ENCODE measurements at places on chromosomes 4 and X.

DNA sequence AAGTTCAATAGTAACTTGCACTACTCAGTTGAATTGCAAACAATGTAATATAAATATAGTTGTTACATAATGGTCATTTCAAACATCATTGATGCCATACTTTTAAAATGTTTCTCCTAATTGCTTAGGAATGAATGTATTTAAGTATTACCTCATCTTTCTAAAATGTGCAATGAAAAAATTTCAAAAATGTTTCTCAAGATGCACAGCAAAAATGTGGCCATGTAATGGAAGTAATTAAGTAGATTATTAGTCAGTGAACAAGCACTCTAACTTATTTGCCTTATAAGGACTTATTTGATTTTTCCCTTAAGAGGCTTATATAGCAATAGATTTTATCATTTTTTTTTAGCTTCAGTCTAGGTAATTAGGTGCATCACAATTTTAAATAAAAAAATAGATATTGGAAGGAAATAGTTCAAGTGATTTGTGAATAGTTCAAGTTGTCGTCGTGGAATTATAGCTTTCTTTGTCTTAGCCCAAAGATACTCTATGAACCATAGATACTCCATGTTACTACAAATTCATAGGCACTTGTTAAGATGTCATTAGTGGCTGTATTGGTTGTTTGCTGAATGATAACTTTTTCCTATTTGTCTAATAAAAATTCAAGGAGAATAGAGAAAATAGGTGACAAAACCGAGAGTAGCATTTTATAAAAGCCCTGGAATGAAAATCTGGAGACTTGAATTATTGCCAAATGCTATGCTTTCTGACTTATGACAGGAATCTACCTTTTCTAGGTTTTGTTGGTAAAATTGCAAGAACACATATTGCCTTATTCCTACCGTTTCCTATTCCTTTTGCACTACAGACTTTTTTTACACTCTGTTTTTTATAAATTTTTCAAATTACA, 118.5 kb downstream of the TLL1 start:
- peaks cover 5% of the 10 kb centered on the region for H3K4me1 ChIP-seq
- no peaks in the 10 kb centered on the region for H3K27me3 ChIP-seq
- no peak overlapping the region for H3K4me3 ChIP-seq
- no peak for DNase-seq
- H3K36me3 ChIP-seq: no peaks in the 10 kb centered on the region

- H3K4me1 ChIP-seq: peaks cover 5% of the 10 kb centered on the region
- no peak overlapping the region for H3K27ac ChIP-seq
- H3K27me3 ChIP-seq: peaks cover 53% of the 10 kb centered on the region
- DNase-seq: peak; percentile 82
- peak overlapping the region; percentile 30 for H3K4me3 ChIP-seq
Measured at GRCh38 chr4:173505924-173506518, 24.0 kb downstream of the HAND2 start.

DNA sequence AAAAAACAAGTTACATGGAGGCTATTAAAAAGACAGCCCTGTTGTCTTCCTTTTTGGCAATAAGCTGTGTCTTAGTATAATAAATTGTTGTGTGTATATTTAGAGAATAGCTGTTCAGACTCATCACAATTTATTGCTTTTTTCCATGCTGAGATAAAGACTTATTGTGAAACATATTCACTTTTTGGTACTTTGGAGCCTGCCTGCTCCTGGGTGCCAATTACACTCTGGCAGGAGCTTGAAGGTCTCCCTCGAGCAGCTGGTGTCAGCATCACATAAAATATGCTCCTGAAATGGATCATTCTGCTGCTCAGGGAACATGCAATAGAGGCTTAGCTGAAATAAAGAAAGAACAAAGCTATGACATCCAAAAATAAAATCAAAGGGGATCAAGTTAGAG, 211.6 kb upstream of the DKK2 start:
- no peak overlapping the region for H3K27ac ChIP-seq
- no peaks in the 10 kb centered on the region for H3K36me3 ChIP-seq
- no peak for DNase-seq

DNA sequence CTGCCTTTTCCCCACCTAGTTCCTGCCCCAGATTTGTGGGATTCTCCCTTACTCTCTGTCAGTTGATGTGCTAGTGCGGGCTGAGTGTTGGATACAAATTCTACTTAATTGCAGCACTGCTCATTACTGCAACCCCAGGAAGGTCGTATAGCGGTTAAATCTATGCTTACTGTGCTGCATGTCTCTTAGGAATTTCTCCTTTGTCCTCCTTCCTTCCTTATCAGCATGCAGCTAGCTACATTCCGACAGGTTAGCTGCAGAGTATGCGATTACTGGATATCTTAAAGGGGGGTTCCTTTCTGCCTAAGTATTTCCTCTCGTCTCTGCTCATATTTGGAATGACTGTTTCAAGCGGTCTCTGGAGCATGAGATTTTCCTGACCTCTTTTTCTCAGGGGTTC, 662.8 kb downstream of the TLL1 start:
- H3K27ac ChIP-seq: no peak overlapping the region
- DNase-seq: no peak
- H3K27me3 ChIP-seq: no peaks in the 10 kb centered on the region
- no peaks in the 10 kb centered on the region for H3K36me3 ChIP-seq

DNA sequence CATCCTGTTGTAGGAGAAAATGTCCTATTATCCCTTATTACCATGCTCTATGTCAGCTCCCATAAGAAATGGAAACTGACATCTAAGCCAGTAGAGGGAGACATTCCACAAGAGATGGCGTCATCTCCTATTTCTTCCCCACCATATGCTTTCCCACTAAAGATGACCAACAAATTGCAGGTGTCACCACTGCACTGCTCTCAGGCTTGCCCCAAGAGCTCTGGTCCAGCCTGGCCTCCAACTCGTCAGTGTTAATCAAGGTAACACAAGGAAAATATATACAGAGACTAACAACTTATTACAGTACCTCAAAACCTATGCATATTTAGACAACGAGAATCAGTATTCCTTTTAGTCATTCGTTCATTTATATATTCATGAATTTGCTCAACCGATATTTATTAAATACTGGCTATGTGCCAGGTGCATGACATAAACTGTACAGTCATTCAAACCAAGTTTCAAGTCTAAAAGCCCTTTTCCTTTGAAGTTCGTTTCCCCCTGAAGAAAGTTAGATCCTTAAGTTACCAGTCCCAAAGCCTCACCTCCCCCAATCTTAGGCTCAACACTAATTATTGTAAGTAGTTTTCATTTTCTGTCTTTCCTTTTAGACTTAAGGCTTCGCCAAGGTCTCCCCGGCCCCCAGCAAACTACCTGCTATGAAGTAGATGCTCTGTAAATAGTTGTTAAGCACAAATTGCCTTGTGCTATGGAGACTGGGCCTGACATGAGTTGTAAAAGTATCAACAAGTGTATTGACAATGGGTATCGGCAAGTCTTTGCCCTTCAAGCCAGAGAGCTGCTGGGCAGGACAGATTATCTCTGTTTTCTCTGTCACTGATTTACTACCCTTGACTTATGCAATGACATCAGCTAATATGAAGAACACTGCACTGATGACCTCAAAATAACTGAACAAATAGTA, 3.1 kb upstream of the FGB start:
- no peaks in the 10 kb centered on the region for H3K36me3 ChIP-seq
- H3K4me1 ChIP-seq: no peaks in the 10 kb centered on the region
- no peak for DNase-seq
- no peak overlapping the region for H3K27ac ChIP-seq

GRCh38 chr4:62622089-62622488, 1422.0 kb downstream of the ADGRL3 start:
- H3K4me1 ChIP-seq: no peaks in the 10 kb centered on the region
- H3K4me3 ChIP-seq: no peak overlapping the region
- no peaks in the 10 kb centered on the region for H3K27me3 ChIP-seq
- no peak for DNase-seq
- no peaks in the 10 kb centered on the region for H3K36me3 ChIP-seq
- no peak overlapping the region for H3K27ac ChIP-seq

DNA sequence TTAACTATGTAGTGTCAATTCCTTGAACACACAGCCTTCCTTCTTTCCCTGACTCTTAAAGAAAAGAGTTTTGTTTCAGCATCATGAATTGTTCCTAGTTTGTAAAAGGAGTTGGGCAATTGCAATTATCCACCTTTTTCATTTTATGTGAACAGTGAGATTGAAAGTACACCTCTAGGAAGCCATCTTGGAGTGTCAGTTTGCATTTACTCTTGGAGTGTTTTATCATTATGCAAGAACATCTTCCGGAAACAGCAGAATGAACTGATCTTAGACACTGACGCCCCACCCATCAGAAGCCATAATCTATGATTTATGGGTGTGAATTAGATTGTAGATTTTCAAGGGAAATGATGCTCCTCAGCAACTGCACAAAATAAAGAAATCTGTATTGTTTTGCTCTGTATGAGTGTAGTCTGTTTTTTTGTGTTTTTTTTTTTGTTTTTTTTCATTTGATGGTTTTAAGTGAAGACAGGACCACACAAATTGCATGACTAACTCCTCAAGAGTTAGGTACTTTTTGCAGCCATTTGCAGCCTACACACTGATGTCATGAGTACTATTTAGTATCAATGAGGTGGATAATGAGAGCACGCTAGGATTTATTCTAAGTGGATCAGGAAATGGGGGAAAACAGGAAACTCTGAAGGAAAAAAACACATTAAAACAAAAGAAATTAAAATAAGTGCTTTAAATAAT, 19.5 kb upstream of the FGF2 start:
- H3K36me3 ChIP-seq: peaks cover 4% of the 10 kb centered on the region
- no peak overlapping the region for H3K27ac ChIP-seq
- peaks cover 3% of the 10 kb centered on the region for H3K4me1 ChIP-seq
- H3K27me3 ChIP-seq: no peaks in the 10 kb centered on the region
- no peak for DNase-seq

- H3K4me1 ChIP-seq: no peaks in the 10 kb centered on the region
- no peak overlapping the region for H3K27ac ChIP-seq
- no peaks in the 10 kb centered on the region for H3K36me3 ChIP-seq
- H3K4me3 ChIP-seq: no peak overlapping the region
- DNase-seq: no peak
Measured at GRCh38 chr4:164081801-164082200, 587.3 kb downstream of the TMA16 start.

DNA sequence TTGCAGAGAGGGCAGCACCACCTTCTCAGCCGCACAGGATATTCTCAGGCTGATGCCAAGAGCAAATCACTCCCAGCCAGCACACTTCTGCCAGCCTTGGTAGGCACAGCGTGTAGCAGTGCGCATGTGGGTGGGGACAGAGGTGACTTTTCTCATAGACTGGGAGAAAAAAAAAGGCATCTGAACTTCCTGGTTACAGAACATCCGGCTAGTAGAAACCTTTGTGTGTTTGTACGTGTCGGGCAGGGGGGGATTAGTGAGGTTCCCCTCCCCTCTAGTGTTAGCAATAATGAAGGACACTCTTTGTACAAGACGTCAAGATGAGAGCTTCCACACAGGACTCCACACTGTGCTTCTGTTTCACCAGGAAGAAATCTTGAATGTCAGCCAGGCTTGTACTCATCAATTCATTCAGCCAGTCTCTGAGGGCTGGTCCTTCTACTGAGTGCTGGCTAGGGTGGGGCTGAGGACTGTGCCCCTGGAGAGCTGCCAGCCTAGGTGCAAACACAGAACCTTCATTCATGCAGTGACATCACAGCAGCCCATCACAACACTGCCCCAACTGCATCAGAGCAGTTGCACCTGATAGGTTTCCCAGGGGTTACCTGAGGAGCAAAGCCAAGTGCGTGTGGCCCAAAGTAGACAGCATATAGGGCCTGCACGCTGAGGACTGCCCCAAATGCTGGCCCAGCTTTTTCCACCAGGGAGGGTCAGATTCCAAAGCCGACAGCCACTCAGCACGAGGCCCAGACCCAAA, 34.7 kb downstream of the SLC25A5 start:
- no peaks in the 10 kb centered on the region for H3K4me1 ChIP-seq
- H3K4me3 ChIP-seq: no peak overlapping the region
- DNase-seq: no peak
- H3K36me3 ChIP-seq: no peaks in the 10 kb centered on the region
- H3K27me3 ChIP-seq: no peaks in the 10 kb centered on the region
- no peak overlapping the region for H3K27ac ChIP-seq

- no peak overlapping the region for H3K27ac ChIP-seq
- DNase-seq: no peak
- peaks cover 4% of the 10 kb centered on the region for H3K27me3 ChIP-seq
- H3K36me3 ChIP-seq: no peaks in the 10 kb centered on the region
Measured at GRCh38 chrX:45022150-45022549, 149.2 kb downstream of the KDM6A start.

GRCh38 chrX:138874271-138874935, 162.9 kb upstream of the FGF13 start:
- H3K27ac ChIP-seq: no peak overlapping the region
- H3K27me3 ChIP-seq: peaks cover 1% of the 10 kb centered on the region
- no peak overlapping the region for H3K4me3 ChIP-seq

DNA sequence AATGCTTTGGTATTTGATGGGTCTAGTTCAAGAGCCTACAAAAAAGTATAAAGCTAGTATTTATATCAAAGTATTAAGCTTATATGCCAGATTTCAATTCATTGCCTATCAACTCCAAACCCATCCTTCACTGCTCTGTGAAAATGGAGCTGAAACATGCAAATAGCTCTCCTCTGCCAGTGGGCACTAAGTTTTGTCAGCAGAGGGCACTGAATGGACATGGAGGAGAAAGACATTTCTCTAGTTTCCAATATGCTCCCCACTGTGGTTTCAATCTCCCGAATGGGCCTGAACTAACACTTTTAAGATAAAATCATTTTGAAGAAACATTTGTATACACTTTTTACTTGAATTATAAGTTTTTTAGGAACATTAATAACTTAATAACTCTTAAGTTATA, 12.4 kb downstream of the PPID start:
- no peak overlapping the region for H3K4me3 ChIP-seq
- H3K4me1 ChIP-seq: no peaks in the 10 kb centered on the region
- H3K27me3 ChIP-seq: no peaks in the 10 kb centered on the region
- no peaks in the 10 kb centered on the region for H3K36me3 ChIP-seq
- no peak overlapping the region for H3K27ac ChIP-seq
- DNase-seq: no peak

- H3K27me3 ChIP-seq: peaks cover 7% of the 10 kb centered on the region
- H3K4me1 ChIP-seq: peaks cover 34% of the 10 kb centered on the region
- no peak overlapping the region for H3K27ac ChIP-seq
- H3K36me3 ChIP-seq: no peaks in the 10 kb centered on the region
- no peak for DNase-seq
- H3K4me3 ChIP-seq: no peak overlapping the region
Measured at GRCh38 chrX:24561121-24561520, 86.0 kb downstream of the PCYT1B start.

- no peak for DNase-seq
- no peak overlapping the region for H3K4me3 ChIP-seq
- peaks cover 2% of the 10 kb centered on the region for H3K27me3 ChIP-seq
- H3K4me1 ChIP-seq: peaks cover 8% of the 10 kb centered on the region
- no peak overlapping the region for H3K27ac ChIP-seq
- no peaks in the 10 kb centered on the region for H3K36me3 ChIP-seq
Measured at GRCh38 chr4:125975861-125976397, 661.2 kb downstream of the FAT4 start.

- H3K4me1 ChIP-seq: no peaks in the 10 kb centered on the region
- no peak overlapping the region for H3K4me3 ChIP-seq
- H3K27me3 ChIP-seq: no peaks in the 10 kb centered on the region
- H3K27ac ChIP-seq: no peak overlapping the region
Measured at GRCh38 chrX:106457802-106458201, 154.0 kb upstream of the RADX start.

- no peak overlapping the region for H3K27ac ChIP-seq
- no peak overlapping the region for H3K4me3 ChIP-seq
- peaks cover 19% of the 10 kb centered on the region for H3K4me1 ChIP-seq
- peaks cover 2% of the 10 kb centered on the region for H3K27me3 ChIP-seq
- H3K36me3 ChIP-seq: no peaks in the 10 kb centered on the region
- DNase-seq: no peak
Measured at GRCh38 chrX:118534716-118535493, 39.3 kb downstream of the DOCK11 start.

All from glutamatergic neuron (in vitro differentiated cells).